Cortex of kidney (tissue), 1 donor: ENCODE measurements at places on chromosomes 16 and 17.

DNA sequence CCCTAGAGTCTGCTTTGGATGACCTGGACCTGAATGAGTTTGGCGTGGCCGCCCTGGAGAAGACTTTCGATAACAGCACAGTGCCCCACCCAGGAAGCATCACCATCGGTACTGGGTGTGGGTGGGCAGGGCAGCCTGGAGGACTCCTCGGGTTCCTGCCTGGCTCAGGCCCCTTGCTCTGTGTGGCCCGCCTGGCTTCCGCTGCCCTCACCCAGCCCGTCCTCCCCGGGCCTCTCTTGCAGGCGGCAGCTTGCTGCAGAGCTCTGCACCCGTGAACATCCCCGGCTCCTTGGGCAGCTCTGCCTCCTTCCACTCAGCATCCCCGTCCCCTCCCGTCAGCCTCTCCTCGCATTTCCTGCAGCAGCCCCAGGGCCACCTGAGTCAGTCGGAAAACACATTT lies 24.5 kb downstream of the UNC13D start:
- no peak for DNase-seq

DNA sequence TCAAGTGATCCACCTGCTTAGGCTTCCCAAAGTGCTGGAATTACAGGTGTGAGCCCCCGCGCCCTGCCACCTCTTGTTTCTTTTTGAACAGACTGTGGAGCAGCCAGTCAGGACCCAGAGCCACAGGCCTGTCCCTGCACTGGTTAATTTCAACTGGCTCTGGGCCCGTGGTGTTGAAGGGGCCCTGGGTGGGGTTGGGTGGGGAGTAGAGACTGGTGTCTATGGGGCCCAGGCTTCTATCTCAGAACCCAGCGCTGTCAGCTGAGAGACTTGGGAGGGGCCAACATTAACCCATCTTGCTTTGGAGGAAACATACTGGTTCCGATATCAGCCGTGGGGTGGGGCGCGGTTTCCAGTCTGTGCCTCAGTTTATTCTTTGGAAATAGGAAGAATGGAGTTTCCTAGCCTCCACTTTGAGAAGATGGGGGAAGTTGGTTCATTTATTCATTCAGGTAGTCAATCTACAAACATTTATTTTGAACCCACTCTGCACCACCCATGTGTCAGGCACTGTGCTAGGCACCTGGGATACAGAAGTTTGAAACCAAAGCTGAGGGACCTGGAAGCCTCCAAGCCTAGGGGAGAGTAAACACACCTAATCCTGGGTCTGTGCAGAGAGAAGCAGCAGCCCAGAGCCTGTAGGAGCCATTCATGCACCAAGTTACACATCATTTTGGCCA lies 15.5 kb upstream of the SLC4A1 start:
- DNase-seq: no peak

GRCh38 chr17:1764284-1764683 lies 2.4 kb downstream of the SERPINF1 start:
- DNase-seq: no peak

DNA sequence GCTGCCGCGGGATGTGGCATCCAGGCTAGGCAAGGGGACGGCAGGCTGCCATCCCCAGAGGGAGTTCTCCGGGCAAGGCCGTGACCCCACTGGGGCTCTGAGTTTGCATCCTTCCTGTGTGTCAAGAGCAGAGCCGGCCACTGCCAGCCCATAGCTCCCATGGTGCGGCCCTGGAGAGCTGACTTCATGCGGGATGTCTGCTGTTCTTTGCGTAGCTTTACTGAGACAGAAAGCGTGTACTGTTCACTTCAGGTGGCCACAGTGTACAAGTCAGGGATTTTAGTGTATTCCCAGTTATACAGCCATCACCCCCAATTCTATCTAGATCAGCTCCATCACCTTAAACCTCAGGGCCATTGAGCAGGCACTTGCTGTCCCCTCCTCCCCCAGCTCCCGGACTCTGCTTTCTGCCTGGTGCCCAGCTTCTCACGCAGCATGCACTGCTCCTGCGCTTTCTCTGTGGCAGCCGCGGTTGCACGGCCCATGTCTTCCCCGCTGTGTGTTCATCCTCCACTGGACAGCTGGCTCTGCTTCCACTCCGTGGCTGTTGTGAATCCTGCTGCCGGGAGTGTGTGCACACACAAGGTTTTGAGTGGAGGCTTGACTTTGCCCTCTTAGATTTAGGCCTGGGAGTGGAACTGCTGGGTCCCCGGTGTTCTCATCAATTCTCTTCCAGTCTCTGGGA lies 71.2 kb downstream of the KLHDC4 start:
- no peak for DNase-seq

GRCh38 chr17:66018786-66019185 lies 173.1 kb downstream of the CEP112 start:
- no peak for DNase-seq

DNA sequence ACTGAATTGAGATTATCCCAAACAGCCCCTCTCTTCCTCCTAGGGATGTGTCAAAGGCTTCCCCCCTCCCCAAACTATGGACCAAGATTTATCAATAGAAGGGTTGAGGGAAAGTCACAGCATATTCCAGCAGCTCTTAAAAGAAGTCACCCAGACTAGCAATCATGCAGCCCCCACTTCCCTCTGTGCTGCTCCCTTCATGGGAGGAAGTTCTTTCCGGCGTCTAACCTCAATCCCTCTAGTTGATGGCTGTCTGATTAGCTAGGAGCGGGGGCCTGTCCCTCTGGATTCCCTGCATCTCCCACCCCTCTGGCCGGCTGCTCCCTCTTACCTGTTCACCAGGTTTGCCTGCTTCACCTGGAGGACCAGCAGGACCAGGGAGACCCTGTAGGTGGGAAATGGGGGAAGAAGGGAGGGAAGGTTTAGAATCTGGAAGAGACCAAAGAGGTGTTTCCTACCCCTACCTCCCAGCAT lies 9.2 kb downstream of the COL1A1 start:
- no peak for DNase-seq

DNA sequence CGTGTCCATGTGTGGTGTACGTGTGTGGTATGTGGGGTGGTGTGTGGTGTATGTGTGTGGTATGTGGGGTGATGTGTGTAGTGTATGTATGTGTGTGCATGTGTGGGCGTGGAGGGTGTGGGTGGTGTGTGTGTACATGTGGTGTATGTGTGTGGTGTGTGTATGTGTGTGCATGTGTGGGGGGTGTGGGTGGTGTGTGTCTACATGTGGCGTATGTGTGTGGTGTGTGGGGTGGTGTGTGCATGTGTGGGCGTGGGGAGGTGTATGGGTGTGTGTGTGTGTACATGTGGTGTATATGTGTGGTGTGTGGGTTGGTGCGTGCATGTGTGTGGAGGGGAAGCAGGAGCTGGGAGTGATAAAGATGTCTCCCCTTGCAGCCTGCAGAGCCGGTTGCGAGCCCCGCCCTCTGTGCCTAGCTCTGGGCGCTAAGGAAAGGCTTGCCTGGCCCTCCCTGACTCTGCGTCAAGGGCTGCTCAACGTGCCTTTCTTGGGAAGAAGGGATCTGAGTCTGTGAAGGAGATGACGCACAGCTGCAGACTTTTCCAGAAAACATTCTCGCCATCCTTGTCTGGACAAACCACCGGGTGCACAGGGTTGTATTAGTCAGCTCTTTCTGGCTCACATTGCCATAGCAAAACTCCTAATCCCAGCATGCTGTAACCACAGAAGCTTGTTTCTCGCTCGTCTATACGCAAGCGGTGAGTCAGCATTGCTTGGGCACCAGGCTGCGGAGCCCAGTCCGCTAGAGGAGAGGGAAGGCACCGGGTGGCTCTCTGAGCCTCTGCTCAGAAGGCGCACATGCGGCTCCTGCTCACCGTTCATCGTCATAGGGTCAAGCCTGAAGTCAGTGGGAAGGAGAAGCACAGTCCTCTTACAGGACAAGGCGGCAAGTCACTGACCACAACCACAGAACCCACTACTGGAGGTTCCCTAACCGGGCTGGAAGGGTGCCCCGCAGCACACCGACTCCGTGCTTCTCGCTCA lies 2.0 kb upstream of the CD300H start:
- DNase-seq: no peak

DNA sequence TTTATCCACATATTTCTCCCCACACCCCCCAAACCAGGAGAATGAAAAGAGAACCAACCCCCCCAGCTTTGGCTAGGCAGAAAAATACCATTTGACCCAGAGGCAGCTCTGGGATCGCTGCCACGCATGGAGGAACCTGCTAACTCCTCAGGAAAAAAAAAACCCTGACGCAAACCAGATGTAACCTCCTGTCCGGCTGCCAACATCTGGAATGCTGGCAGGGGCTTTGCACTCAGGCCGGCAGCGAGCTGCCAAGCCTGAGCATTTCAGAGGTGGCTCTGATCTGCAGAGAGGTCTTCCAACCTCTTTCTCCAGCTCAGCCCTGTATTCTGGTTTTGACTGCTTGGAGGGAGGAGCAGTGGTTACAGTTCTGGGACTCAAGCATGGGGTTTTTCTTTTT lies 8.2 kb downstream of the IGFBP4 start:
- DNase-seq: no peak

DNA sequence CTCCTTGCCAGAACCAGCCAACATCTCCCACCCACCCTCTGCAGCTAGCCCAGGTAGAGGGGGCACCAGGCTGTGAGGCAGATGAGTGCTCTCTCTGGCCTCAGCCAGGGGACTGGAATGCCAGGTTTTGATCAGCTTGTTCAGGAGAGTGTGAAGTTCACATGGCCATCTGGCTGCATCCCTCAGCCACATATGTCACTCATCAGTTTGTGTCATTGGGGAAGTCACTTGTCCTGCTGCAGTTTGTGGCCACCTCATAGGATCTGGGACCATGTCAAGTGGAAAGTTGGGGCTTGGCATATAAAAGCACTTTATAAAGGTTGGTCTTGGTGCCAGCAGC lies 147.6 kb downstream of the SOCS1 start:
- DNase-seq: no peak

GRCh38 chr17:82561429-82562035 lies 42.0 kb downstream of the FOXK2 start:
- DNase-seq: no peak

- DNase-seq: no peak
Observed at GRCh38 chr17:32819035-32819434, 57.9 kb downstream of the MYO1D start.

- DNase-seq: no peak
Observed at GRCh38 chr16:4486126-4486893, 10.1 kb downstream of the HMOX2 start.

DNA sequence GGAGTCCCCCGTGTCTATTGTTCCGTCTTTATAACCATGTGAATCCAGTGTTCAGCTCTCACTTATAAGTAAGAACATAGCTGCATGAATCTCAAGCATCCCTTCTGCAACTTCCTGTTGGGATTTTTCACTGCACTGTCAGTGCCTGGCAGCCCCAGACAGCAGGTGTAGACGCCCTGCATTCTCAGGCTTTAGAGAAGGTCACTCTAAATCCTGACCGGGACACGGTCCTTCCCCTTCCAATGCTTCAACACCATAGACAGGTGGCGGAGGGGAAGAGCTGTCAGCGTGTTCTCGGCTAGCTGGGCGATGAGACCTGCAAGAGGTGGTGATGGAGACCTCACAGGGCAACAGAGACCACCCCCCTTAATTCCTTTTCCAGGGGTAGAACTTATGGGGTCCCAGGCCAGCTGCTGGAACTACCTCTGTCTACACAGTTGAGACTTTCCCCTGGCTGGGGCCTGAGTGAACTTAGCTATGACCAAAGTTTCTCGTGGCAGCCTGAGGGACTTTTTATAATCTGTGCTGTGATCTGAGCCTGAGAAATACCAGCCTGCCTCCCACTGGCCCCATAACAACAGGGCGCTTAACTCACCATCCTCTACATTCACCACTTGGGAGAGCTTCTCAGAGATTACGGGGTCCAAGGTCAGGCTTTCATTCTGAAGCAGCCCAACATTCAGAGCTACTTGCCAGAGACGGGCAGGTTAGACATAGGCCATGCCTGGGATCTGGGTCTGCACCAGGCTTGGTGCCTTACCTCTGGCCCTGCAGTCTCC lies 143.2 kb upstream of the TNRC6C start:
- DNase-seq: no peak

DNA sequence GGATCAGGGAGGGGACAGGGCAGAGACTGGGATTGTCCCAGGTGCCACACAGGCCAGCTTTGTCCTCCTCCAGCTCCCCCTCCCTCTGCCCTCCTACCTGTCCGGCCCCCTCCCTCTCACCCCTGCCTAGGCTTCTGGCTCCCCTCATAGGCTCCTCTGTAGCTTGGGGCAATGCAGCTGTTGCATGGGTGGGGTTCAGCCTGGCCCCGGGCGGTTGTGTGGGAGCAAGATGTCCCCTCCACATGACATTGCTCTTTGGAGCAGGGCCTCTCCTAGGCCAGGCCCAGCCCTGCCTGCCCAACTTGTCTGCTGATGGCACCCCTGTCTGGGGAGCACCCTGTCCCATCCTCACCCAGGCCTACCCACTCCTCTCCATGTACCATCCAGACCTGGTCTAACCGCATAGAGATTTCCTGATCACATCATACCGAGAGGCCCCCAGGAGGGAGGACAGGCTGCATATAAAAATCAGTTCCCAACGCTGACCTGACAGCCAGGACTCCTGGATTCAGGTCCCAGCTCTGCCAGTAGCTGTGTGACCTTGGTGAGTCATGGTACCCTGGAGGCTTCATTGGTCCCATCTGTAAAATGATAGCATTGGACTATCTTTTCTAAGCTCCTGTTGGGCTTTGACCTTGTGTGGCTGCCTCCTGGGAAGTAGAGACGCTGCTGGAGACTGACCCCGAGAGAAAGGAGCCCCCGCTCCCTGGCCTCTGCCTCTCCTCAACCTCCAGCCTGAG lies 48.8 kb upstream of the DLX4 start:
- no peak for DNase-seq

DNA sequence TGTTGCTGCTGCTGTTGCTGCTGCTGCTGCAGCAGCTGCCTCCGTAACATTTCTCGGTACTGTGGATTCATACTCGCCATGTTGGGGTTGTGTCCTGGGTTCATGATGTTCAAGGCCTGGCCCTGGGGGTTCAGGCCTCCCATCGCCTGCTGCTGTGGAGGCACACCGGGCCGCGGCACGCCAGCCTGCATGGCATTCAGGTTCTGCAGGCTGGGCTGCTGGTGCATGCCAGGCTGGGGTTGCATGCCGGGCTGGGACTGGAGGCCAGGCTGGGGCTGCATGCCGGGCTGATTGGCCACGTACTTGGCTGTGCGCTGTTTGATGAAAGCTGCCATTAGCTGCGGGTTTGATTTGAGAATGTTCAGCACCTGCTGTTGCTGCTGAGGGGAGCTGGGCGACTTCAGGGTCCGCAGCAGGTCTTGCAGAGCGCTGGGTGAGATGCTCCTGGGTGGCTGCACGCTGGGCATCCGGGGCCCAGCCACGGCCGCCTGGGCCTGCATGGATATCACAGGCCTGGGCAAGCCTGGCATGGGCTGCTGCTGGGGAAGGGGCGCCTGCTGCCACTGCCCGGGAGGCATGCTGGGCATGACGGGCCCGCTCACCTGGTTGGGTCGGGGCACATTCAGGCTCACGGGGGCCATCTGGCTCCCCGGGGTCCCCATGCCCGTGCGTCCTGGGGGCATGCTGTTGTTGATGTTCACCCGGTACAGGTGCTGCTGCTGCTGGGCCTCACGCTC lies 11.3 kb upstream of the TRAP1 start:
- DNase-seq: no peak

- no peak for DNase-seq
Observed at GRCh38 chr17:56602292-56603130, 9.0 kb downstream of the NOG start.

GRCh38 chr16:24291932-24292331 lies 35.8 kb downstream of the CACNG3 start:
- DNase-seq: no peak

GRCh38 chr16:67170168-67170948 lies at the start of gene NOL3:
Gene NOL3 (plus strand): TSS chr16:67170538.
- DNase-seq: no peak
